ENCODE measurements at places on chromosomes 16 and 17.

DNA sequence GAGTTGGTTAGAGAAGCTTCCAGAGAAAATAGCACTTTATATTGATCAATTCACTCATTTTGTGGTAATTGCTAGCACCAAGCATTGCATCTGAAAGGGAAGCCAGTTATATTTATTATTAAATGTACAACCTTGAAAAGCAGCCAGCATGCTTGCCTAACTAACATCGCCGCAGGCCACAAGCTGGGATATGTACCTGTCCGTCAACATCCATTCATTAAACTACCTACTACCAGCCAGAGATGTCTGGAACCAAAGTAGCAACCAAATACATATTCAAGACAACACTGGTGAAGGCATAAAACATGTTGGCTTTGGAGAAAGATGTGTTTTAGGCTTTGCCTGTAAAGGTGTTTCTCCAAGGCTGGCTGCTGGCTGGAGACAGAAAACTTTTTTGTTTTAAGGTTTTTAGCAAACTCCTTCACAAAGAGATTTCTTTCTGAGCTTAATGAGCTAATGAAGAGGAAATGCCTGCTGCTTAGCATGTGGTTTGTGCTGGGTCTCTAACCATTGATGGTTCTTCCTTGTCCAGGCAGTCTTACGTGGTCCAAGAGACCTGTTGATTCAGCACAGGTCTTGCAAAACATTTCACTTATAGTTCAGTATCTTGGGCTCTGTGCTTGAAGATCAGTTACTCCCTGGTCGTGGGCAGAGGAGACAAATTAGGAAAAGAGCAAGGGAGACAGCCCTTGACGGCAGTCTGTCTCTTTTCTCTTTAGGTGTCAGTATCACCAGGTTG is 3.1 kb downstream of the ITPRIPL2 start:
- no peak for DNase-seq

DNA sequence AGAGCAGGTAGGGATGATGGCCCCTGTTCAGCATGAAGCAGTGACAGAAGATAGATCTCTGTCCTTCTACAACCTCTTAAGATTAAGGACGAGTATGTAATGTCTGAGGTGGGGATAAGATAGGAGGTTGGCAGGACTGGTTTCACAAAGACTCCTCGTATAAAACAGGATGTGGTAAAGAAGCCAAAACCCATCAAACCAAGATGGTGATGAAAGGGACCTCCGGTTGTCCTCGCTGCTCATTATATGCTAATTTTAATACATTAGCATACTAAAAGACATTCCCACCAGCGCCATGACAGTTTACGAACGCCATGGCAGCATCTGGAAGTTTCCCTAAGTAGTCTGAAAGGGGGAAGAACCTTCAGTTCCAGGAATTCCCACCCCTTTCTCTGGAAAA is 27.3 kb downstream of the MIS12 start:
- DNase-seq, result peak; percentile 31

- no peak for DNase-seq
Observed at GRCh38 chr17:76237859-76238313, 2.4 kb downstream of the RNF157 start.

DNA sequence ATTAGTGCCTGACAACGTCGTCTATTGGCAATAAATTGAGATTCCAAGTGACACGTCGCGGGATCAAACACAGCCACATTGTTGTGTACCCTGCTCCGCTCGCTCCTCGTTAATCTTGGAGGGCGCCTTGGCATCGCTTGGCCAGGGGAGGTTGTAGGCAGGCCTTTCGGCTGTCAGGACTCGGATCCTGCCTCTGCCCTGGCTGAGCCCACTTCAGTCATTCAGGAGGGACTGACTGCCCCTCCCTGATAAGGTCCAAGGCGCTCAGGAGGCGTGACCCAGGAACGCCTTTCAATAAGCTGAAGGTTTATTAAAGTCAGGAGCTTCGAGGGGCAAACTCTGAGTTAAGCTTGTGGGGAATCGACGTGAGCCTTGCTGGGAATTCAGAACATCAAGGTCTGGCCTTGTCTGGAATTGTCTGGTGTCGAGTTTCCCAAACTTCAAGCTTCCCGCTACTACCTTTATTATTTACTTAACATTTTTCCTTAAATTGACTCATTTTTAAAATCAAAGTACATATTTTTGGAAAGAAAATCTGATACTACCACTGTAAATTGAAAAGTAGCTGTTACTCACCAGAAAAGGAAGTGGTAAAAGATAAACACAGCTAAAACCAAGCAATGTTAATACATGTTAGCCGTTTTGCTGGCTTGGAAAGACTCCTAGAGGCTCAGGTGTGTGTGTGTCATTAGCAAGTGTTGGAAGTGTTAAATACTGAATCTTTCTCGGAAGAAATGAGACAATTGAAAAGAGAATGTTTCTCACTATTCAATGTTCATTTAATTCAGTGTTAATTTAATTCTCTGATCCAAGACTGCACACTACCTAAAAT is 5.3 kb upstream of the IRX3 start:
- no peak for DNase-seq

GRCh38 chr16:4564661-4565267 is 8.6 kb downstream of the C16orf96 start:
- DNase-seq, result no peak

Measured in CD4-positive, alpha-beta T cell treated with Interleukin-6 at 100 ng/mL for 8 hours (primary cell).